Memory B cell (primary cell): ENCODE measurements at places on chromosomes 13 and 19.

GRCh38 chr19:10881403-10882107 is 10.2 kb downstream of the CARM1 start:
- no peak for DNase-seq

GRCh38 chr19:31450696-31451095 is 101.5 kb upstream of the TSHZ3 start:
- DNase-seq = no peak

DNA sequence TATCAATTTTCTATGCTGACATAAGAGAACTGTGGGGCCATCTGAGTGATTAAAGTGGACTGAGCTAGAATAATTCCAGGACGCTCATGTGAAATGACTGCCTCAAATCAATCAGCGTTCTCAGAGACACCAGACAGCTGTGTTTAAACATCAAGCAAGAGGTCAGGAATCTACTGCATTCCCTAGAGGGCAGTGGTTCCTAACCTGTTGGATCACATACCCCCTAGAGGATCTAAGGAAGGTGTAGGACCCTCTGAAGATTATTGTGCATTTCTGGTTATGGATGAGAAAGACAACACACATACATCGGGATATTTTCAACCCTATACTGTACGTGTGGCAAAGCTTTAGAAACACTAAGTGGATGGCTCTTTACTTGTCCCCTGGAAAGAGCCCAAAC is 51.8 kb upstream of the FREM2 start:
- no peak for DNase-seq

DNA sequence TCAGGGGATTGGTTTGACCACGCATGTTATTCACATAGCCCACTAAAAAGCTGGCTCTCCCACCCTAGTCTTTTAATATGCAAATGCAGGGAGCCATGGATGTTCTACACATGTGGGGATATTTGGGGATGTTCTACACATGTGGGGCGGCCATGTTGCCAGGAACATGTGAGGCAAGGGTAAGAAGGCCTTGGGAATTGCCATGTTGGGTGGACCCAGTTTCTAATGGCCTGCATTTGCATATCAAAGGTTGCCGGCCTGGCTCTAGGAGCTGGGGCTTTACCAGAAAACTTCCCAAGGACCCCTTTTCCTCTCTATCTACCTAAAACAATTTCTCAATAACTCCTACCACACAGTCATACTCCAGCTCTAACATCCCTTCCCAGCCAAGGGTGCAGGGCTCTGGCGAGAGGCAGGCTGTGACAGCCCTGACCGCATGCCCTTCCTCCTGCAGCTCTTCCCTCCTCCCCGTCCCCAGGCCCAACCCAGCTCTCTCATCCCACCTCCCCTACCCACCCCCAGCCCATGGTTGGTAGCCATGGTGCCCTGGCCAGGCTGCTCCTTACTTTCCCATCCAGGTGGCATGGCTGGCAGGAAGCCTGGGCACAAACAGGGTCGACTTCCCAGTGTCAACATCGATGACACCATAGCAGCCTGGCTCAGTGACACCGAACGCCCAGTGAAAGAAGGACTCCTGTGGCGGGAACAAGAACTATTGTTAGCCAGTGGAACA is 11.0 kb downstream of the PEPD start:
- DNase-seq = no peak

GRCh38 chr13:112765731-112766130 is 75.9 kb downstream of the ATP11A start:
- no peak for DNase-seq

- DNase-seq = no peak
Observed at GRCh38 chr19:954672-955494, 29.0 kb downstream of the ARID3A start.

GRCh38 chr19:29454109-29454508 is 71.7 kb upstream of the VSTM2B start:
- no peak for DNase-seq

GRCh38 chr13:70668293-70668692 is 560.0 kb upstream of the KLHL1 start:
- DNase-seq = no peak

- DNase-seq = no peak
Observed at GRCh38 chr19:32543115-32543900, 37.7 kb upstream of the PDCD5 start.
